ENCODE measurements at places on chromosomes 3 and 15.

GRCh38 chr3:186013312-186013711, 75.5 kb upstream of the TRA2B start:
- H3K36me3 ChIP-seq = no peaks in the 10 kb centered on the region
- no peak overlapping the region for H3K27ac ChIP-seq
- no peaks in the 10 kb centered on the region for H3K4me1 ChIP-seq
- H3K27me3 ChIP-seq = no peaks in the 10 kb centered on the region
- no peak overlapping the region for H3K4me3 ChIP-seq

- H3K27ac ChIP-seq = no peak overlapping the region
- H3K4me1 ChIP-seq = no peaks in the 10 kb centered on the region
- H3K4me3 ChIP-seq = no peak overlapping the region
- H3K36me3 ChIP-seq = no peaks in the 10 kb centered on the region
- no peak for DNase-seq
- H3K27me3 ChIP-seq = no peaks in the 10 kb centered on the region
Observed at GRCh38 chr15:95733931-95734330, 596.6 kb upstream of the NR2F2 start.

DNA sequence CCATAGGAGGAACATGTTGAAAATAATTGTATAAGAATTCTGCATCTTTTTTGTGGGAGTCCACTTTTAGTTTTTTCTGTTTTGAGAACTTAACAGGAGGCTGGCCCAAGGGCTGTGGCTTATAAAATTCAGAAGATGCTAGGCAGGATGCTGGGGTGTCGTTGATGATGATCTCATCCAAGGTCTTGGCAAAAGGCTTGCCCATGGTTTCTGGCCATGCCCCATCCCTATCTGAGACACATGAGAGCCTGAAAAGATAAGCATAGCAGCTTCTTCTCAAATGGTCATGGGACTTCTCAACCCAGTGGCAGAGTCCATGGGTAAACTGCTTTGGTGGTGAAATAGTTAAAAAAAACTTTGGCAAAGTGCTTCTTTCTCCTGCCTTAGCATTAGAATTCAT, 35.2 kb downstream of the CMSS1 start:
- no peaks in the 10 kb centered on the region for H3K4me1 ChIP-seq
- H3K36me3 ChIP-seq = no peaks in the 10 kb centered on the region
- H3K27ac ChIP-seq = no peak overlapping the region
- H3K27me3 ChIP-seq = no peaks in the 10 kb centered on the region

DNA sequence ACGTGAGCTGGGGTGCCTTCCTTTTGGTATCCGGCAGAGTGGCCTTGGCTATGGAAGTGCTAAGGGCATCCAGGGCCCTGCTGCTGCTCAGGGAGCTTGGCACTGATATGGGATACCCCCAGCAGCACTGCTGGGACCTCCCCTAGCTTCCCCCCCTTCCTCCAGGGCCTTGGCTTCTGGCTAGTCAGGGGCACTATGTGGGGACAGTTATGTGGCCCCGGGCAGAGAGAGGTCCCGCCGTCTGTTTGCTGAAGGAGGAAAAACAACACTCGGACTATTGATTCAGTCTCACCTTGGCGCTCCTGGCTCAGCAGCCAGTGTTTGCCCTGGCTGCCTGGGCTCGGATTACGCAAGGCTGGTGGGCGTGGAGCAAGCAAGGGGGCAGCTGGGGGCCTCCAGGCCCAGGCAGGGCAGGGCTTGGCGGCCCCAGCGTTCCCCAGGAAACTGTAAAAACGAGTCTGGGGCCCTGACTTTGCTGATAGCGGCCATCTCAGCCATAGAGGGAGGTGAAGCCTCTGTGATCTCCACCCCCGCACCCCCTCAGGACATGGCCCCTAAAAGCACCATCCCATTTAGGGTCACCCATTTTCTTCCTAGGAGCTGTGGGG, 5.7 kb downstream of the FURIN start:
- H3K27ac ChIP-seq = no peak overlapping the region
- DNase-seq = no peak
- no peak overlapping the region for H3K4me3 ChIP-seq
- peaks cover 43% of the 10 kb centered on the region for H3K4me1 ChIP-seq

GRCh38 chr3:172268425-172268824, 179.8 kb downstream of the GHSR start:
- no peak for DNase-seq
- no peak overlapping the region for H3K27ac ChIP-seq
- H3K27me3 ChIP-seq = no peaks in the 10 kb centered on the region

DNA sequence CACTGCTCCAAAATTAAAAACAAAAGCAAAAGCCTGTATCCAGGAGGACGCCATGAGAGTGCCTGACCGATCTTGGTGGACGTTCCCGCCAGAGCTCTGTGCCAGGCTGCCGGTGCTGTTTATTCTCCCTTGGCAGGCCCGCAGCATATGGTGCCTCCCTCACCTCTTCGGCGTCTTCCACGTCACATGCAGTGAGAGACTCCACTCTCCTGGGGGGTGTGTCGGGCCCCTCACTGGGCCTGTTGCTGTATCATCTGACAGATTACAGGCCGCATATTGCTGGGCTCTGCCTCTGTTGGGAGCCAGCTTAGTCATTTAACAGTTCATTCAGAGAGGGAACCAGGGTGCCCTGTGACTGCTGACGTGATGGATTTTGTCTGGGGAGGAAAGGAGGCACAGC, 86.4 kb upstream of the ARRDC4 start:
- H3K4me1 ChIP-seq = no peaks in the 10 kb centered on the region
- peaks cover 2% of the 10 kb centered on the region for H3K27me3 ChIP-seq
- no peak overlapping the region for H3K27ac ChIP-seq
- DNase-seq = no peak
- H3K36me3 ChIP-seq = no peaks in the 10 kb centered on the region
- H3K4me3 ChIP-seq = no peak overlapping the region

DNA sequence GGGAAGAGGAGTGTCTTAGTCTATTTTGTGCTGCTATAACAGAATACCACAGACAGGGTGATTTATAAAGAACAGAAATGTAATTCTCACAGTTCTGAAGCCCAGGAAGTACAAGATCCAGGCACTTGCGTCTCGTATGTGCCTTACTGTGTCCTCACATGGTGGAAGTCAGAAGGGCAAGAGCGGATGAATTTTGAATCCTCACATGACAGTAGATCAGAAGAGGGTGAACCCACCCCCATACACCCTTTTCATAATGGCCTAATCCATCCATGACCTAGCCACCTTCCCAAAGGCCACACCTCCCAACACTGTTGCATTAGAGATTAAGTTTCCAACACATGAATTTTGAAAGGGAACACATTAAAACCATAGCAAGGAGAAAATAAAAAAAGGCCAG, 18.7 kb upstream of the ANXA2 start:
- no peak for DNase-seq
- no peak overlapping the region for H3K4me3 ChIP-seq
- H3K27ac ChIP-seq = no peak overlapping the region
- H3K27me3 ChIP-seq = no peaks in the 10 kb centered on the region
- H3K4me1 ChIP-seq = no peaks in the 10 kb centered on the region

DNA sequence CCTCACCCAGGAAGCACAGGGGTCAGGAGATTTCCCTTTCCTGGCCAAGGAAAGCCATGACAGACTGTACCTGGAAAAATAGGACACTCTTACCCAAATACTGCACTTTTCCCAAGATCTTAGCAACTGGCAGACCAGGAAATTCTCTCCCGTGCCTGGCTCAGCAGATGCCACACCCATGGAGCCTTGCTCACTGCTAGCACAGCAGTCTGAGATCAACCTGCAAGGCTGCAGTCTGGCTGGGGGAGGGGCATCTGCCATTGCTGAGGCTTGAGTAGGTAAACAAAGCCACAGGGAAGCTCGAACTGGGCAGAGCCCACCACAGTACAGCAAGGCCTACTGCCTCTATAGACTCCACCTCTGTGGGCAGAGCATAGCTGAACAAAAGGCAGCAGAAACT, 567.3 kb upstream of the LMCD1 start:
- H3K4me1 ChIP-seq = no peaks in the 10 kb centered on the region
- no peak overlapping the region for H3K27ac ChIP-seq
- no peaks in the 10 kb centered on the region for H3K27me3 ChIP-seq
- H3K36me3 ChIP-seq = no peaks in the 10 kb centered on the region
- H3K4me3 ChIP-seq = no peak overlapping the region
- no peak for DNase-seq

GRCh38 chr3:69385723-69386555, at the start of gene FRMD4B:
Gene FRMD4B, minus strand, starts transcription at chr3:69386088. Its CDS starts 99 bp downstream, at chr3:69385989.
- peaks cover 33% of the 10 kb centered on the region for H3K4me1 ChIP-seq
- DNase-seq = peak; percentile 73
- peak within 1 kb of the TSS; percentile 73 for H3K4me3 ChIP-seq
- H3K36me3 ChIP-seq = no peaks in the 10 kb centered on the region
- H3K27me3 ChIP-seq = peaks cover 2% of the 10 kb centered on the region

GRCh38 chr3:89571707-89572106, 464.3 kb downstream of the EPHA3 start:
- no peaks in the 10 kb centered on the region for H3K4me1 ChIP-seq
- DNase-seq = no peak
- H3K36me3 ChIP-seq = no peaks in the 10 kb centered on the region
- no peak overlapping the region for H3K4me3 ChIP-seq
- no peak overlapping the region for H3K27ac ChIP-seq

- no peak overlapping the region for H3K4me3 ChIP-seq
- H3K36me3 ChIP-seq = peaks cover 3% of the 10 kb centered on the region
- no peaks in the 10 kb centered on the region for H3K27me3 ChIP-seq
- no peaks in the 10 kb centered on the region for H3K4me1 ChIP-seq
- H3K27ac ChIP-seq = no peak overlapping the region
Observed at GRCh38 chr3:183875411-183875810, 9.3 kb downstream of the PARL start.

DNA sequence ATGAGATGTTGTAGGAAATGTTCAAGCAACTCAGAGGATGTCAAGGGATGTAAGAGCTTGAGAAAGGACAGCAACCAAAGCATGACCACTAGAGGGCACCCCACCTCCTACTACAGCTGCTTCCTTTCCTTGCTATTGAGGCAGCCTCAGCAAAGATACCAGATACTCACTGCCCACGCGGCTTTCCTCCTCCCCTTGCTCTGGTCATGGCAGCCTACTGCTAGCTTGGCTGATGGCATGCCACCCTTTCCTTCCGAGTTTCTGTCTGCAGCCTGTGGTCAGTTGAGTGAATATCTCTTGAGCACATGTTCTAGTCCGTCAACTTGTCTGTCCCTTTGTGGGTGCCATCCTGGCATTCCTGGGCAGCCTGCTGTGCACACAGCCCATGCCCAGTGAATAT, 4.4 kb upstream of the CXCR6 start:
- H3K4me3 ChIP-seq = no peak overlapping the region
- H3K27me3 ChIP-seq = no peaks in the 10 kb centered on the region
- H3K4me1 ChIP-seq = peaks cover 52% of the 10 kb centered on the region
- DNase-seq = peak; percentile 94

DNA sequence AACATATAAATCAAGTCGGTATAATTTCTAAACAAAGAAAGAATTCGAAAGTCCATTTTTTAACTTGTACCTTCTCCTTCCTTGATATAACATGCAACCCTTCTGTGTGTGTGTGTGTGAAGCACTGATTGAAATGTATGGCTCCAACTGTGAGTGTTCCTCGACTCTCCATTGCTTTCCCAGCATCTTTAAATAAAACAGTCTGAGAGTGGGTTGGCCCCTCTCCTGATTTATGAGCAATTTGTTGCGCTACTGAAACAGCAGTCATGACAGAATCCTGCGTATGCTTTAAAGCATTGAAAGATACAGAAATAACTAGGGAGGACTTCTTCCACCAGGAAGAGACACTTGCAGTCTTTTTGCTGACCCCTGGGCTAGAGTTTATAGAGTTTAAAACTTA, 340.0 kb upstream of the SATB1 start:
- H3K36me3 ChIP-seq = no peaks in the 10 kb centered on the region
- H3K27ac ChIP-seq = peak overlapping the region; percentile 79
- peaks cover 6% of the 10 kb centered on the region for H3K4me1 ChIP-seq
- H3K4me3 ChIP-seq = no peak overlapping the region
- no peaks in the 10 kb centered on the region for H3K27me3 ChIP-seq
